CD4-positive, alpha-beta memory T cell (primary cell): ENCODE measurements at places on chromosomes 4 and X.

DNA sequence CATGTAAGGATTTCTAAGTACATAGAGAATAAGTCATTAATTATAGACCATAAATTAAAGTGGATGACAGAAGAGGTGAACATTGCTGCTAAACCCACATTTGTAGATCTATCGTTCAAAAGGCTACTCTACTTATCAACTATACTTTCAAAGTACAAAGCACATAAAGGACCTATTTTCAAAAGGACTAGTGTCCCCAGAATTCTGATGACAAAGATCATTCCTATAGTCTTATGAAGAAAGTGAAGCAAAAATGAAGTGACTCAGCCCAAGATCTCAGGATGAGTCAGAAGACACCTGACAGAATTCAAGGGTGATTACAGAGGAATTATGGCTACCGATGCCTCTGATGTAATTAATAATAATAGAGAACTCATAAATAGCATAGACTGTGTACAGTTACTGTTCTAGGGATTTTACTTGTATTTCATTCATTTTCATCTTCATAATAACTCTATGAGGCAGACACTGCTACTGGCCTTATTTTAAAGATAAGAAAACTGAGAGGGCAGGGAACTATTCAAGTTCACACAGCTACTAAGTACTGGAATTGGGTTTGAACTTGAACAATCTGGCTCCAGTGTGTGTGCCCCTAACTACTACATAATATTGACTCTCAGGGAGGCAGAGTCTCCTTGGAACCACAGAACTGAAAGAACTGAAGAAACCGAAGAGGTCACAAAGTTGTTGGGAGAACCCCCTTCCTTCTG, 17.1 kb downstream of the USP46 start:
- DNase-seq: no peak

DNA sequence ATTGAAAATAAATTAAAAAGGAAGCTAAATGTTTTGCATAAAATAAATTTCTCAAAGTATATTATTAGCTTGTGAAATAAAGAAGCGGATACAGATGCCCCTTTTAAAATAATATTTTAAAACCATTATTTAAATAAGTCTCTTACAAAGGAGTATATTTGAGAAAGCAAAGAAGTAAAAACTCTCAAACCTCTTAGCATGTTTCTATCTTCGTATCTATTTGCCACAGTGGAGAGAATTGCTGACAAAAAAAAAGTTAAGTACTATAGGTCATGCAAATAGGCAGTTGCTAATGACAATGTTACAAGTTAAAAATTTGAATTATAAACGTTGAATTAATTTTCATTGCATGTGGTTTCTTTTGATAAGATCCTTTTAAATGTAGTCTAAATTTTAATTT, 44.5 kb upstream of the PDGFRA start:
- no peak for DNase-seq

- DNase-seq: no peak
Measured at GRCh38 chr4:64807821-64808220, 398.6 kb upstream of the TECRL start.

DNA sequence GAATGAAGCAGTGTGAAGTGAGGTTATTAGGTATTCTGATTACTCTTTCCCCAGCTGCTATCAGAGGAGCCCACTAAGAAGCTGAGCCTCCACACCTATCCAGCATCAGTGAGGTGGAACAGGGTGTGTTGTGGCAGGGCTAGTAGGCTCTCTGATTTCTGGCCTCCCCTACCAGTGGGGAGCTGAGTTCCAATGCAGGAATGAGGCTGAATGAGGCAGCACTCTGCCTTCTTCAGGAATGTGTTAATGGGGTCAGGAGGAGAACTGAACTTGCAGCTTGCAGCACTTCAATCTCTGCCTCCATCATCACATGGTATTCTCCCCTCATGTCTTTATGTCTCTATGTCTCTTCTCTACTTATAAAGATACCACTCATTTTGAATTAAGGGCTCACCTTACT, 26.9 kb downstream of the SOX3 start:
- no peak for DNase-seq

DNA sequence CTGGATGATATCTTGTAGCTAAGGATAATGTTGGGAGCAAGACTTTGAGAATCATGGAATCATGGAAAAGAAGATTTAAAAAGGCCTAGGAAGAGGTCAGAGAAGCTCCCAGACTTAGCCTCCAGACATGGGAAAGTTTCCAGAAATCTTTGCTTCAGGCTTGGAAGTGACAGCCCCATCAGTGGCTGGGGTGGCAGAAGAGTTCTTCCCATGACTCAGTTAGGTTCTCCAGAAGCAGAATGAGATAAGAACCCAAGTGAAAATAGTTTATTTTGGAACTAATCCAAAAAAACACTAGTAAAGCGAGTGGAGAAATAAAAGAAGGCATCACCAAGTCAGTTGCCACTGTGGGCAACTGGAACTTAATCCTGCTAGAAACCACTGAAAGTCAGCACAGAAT, 506.9 kb downstream of the MID1IP1 start:
- no peak for DNase-seq
